MV-4-11 (cell line): ENCODE measurements at places on chromosomes 3 and 15.
A peak's percentile ranks its signal among the peaks of the same experiment; 100 is the strongest.

DNA sequence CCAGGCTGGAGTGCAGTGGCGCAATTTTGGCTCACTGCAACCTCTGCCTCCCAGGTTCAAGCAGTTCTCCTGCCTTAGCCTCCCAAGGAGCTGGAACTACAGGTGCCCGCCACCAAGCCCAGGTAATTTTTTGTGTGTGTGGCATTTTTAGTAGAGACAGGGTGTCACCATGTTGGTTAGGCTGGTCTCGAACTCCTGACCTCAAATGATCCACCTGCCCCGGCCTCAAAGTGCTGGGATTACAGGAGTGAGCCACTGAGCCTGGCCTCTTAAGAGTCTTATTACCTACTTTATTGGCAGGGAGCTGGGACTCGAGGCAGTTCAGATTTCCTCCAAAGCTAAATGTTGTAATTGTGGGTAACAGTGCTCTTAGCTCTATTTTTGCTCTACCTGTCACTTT is 16.4 kb downstream of the PXYLP1 start:
- DNase-seq = no peak

DNA sequence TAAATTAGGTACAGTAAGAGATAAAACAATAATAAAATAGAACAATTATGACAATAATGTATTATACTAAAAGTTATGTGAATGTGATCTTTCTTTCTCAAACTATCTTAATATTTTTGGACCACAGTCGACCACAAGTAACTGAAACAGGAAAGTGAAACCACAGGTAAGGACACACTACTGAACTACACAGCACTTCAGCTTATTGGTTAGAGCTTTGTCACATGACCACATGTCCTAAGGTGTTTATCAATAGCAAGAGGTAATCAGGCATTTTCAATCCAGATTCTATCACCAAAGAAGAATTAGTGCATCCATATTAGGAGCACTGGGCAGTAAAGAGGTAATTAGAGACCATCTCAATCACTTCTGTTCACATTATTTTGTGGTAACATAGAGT is 392.8 kb downstream of the RSL24D1 start:
- DNase-seq = no peak

- DNase-seq = no peak
Measured at GRCh38 chr3:157844800-157845565, 261.2 kb downstream of the SHOX2 start.

DNA sequence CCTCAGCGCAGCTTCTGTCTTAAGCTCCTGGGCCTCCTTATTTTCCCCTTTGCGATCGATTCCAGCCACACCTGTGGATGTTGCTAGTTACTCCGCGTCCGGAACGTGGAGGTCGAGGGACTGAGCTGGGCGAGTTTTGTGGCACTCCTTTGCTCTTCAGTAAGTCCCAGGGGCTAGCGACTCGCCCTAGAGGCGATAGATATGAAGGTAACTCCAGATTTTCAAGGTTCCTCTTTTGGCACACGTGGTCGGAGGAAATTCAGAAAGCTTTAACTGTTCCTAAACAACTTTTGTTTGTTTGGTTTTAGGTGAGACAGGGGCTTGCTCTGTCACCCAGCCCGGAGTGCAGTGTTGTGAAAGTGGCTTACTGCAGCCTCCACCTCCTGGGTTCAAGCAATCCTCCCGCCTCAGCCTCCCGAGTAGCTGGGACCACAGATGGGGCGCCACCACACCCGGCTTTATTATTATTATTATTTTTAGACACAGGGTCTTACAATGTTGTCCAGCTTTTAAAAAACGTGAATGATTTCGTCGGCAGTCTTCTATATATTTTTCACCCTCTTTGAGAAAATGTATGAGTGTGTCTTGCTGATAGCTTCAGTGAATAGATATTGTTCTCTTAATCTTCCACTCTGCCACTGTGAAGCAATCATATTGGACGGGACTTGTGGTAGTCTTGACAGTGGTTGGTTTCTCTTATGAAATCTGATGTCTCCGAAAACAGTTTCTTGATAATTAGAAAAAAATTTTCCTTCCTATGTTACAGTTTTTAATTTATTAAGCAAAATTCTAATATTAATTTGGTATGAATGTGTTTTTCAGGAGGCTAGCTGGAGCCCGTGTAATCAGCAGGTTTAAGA is 785 bp downstream of the MFSD1 start:
- DNase-seq = peak; percentile 63

DNA sequence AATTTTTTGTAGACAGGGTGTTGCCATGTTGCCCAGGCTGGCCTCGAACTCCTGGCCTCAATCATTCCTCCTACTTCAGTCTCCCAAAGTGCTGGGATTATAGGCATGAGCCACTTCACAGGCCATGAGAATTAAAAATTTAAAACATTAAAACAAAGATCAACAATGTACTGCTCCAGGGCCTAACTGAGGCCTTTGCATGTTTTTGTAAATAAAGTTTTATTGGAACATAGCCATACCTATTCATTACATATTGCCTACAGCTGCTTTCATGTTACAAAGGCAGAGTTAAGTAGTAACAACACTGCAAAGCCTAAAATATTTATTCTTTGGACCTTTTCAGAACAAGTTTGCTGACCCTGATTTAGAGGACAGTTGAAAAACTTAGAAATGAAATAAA is 9.6 kb downstream of the VPS39 start:
- DNase-seq = no peak

GRCh38 chr3:128486681-128487537 is 6.1 kb downstream of the GATA2 start:
- DNase-seq = no peak

DNA sequence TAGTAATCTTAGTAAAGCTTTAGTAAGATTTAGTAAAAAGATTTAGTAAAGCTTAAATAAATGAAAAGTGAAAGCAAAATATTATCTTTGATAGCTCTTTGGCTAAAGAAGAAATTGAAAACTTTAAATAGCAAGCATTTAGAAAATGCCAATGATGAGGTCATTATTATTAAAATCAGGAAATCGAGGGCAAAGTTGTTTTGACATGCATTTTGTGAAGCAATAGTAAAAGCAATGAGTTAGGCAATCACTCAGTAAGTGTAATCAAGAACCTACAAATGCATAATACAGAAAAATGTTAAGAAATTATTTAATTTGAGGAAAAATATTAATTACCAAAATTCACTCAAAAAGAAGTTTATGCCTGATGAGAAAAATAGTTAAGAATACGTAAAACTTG is 280.3 kb upstream of the MME start:
- DNase-seq = no peak

- no peak for DNase-seq
Measured at GRCh38 chr3:77933926-77934325, 894.0 kb downstream of the ROBO2 start.

- no peak for DNase-seq
Measured at GRCh38 chr15:64235552-64235951, 72.7 kb upstream of the PPIB start.

DNA sequence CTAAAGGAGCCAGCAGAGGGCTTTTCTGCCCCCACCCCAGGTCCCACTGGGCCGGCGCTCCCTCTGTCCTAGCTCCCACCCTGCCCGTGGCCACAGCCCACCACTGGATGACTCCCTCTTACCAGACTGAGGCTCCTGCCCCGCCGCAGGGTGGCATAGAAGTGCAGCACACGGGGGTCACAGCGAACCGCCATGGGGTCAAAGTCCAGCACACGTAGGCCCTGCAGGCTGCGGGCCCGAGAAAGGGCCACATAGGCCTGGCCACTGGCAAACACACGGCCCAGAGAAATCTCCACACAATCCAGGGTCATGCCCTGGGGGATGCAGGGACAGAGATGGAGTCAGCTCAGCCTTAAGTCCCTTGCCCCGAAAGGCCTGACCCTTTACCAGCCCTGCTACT is 9.0 kb downstream of the PIF1 start:
- no peak for DNase-seq

GRCh38 chr3:10299679-10300078 is 6.9 kb upstream of the GHRL start:
- DNase-seq = no peak

GRCh38 chr15:66008940-66009562 is 139.8 kb downstream of the RAB11A start:
- peak; percentile 53 for DNase-seq

DNA sequence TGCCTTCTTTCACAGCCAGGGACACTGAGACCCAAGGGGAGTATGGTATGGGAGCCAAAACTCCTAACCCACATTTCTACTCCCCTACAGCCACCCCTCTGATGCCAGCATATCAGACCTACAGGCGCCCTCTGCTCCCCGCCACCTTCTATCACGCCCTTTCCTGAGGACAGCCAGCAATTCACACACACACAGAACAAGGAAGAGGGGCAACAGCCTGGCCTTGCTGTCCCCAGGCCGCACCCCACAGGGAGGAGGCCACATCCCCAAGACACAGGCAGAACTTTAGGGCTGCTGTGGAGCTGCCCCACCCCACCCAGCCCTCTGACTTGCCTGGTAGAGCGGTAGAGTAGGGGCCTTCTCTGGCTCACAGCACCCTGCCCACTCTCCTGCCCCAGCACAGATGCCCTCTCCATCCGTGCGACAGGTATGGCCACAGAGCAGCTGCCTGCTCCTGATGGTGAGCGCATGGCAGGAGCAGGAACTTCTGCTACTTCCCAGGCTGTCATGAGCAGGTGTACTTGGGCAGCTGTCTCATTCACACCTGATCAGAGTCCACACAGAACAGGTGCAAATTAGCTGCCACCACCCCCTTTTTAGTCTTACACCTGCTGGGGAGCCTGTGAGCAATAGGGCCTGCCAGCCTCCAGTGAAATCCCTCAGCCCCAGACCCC is 33.4 kb downstream of the CCDC33 start:
- DNase-seq = no peak

GRCh38 chr15:35445891-35446290 is 100.1 kb downstream of the DPH6 start:
- DNase-seq = no peak

DNA sequence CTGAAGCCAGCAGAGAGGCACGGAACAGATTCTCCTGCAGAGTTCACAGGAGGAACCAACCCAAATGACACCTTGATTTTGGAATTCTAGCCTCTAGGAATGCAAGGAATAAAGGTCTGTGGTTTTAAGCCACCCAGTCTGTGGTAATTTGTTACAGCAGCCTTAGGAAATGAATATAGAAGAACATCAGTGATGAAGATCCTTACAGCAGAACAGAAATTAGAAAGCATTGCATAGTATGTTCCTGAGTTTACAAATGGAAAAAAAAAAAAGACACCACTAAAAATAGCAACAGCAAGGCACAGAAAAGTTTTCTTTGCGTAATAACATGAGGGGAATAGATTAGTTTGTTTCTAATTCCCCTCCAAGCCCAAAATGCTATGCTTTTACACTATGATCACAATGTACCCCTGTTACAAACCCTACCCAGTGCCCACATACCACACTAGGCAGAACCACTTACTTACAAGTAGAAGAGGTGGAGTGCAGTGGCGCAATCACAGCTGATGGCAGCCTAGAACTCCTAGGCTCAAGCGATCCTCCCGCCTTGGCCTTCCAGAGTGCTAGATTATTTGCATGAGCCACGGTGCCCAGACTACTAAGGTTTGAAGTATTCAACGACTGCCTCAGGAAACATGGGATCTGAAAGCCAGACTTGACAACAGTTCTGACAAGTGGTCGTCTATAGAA is 84.3 kb downstream of the SHQ1 start:
- DNase-seq = peak; percentile 78

GRCh38 chr15:35738370-35738769 is 192.4 kb upstream of the DPH6 start:
- no peak for DNase-seq

GRCh38 chr3:81651139-81651538 is 110.3 kb downstream of the GBE1 start:
- peak; percentile 55 for DNase-seq

- DNase-seq = no peak
Measured at GRCh38 chr3:78633626-78634025, 1134.2 kb downstream of the ROBO1 start.

DNA sequence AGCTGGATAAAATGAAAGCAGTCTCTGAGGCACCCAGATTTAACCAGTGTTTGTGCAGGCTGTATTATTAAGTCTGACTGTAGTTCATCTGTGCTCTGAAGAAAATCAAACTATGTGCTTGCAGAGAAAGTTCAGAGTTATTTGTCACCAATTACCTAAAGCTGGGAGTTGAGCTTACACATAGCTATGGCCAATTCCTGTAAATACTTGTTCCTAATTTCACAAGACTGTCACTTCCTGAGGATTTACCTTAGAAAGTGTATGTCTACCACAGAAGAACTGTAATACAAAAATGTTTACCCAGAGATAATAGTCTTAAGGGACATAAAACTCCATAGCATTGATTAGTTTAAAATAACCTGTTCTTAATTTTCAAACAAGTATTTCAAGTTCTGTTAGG is 628.4 kb upstream of the TGFBR2 start:
- DNase-seq = no peak

GRCh38 chr15:84772467-84772866 is 24.1 kb downstream of the ZNF592 start:
- DNase-seq = peak; percentile 55

GRCh38 chr3:72973031-72973723 is 23.4 kb upstream of the PPP4R2 start:
- no peak for DNase-seq

GRCh38 chr3:147813256-147813655 is 404.1 kb downstream of the ZIC1 start:
- DNase-seq = no peak

DNA sequence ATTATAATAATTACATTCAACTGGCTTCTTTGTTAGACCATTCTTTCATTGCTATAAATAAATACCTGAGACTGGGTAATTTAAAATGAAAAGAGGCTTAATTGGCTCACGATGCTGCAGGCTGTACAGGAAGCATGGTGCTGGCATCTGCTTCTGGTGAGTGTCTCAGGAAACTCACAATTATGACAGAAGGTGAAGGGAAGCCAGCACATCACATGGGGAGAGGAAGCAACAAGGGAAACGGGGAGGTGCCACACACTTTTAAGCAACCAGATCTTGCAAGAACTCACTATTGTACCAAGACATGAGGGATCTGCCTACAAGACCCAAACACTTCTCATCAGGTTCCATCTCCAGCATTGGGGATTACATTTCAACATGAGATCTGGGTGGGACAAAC is 413.1 kb upstream of the ARRDC4 start:
- DNase-seq = peak; percentile 52

- DNase-seq = no peak
Measured at GRCh38 chr3:23735062-23735461, 70.7 kb upstream of the UBE2E1 start.

- DNase-seq = no peak
Measured at GRCh38 chr15:66078196-66078928, 175.2 kb downstream of the MEGF11 start.

- DNase-seq = no peak
Measured at GRCh38 chr3:172859041-172859440, 108.5 kb downstream of the ECT2 start.

DNA sequence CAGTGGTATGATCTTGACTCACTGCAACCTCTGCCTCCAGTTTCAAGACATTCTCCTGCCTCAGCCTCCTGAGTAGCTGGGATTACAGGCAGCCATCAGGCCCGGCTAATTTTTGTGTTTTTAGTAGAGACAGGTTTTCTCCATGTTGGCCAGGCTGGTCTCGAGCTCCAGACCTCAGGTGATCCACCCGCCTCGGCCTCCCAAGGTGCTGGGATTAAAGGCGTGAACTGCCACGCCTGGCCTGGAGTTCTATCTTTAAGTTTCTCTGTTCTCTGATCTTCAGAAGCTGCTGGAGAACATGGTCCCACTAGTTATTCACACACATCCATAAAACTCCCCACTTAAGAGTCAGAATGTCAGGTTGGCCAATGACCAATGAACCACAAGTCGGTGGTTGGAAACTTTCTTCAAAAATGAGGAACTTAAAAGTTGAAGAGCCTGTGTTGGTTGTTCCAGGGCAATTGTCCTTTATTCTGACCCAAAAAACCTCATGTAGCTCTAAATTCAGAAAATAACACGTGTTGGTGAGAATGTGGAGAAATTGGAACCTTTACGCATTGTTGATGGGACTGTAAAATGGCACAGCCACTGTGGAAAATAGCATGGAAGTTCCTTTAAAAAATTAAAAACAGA is 55.9 kb upstream of the PIK3CB start:
- DNase-seq = peak; percentile 99
